GM13976 (cell line): ENCODE measurements at places on chromosomes 5 and 9.

DNA sequence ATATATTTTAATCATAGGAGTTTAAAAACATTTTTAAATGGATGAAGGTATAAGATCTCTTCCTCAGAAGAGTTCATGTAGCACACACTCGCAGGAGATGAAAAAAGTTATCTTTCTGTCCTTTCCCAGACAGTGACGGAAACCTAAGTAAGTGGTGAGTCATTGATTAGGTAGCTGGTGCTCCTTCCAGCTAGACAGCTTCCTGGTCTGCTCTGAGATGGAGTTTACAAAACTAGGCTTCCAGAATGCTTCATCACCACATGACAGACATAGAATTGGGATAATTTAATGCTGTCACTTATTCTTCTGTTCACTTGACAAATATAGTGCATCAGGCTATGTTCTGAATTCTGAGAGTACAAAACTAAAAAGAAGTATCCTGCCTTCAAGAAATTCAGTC is 2393.0 kb upstream of the C9orf72 start:
- DNase-seq = no peak

DNA sequence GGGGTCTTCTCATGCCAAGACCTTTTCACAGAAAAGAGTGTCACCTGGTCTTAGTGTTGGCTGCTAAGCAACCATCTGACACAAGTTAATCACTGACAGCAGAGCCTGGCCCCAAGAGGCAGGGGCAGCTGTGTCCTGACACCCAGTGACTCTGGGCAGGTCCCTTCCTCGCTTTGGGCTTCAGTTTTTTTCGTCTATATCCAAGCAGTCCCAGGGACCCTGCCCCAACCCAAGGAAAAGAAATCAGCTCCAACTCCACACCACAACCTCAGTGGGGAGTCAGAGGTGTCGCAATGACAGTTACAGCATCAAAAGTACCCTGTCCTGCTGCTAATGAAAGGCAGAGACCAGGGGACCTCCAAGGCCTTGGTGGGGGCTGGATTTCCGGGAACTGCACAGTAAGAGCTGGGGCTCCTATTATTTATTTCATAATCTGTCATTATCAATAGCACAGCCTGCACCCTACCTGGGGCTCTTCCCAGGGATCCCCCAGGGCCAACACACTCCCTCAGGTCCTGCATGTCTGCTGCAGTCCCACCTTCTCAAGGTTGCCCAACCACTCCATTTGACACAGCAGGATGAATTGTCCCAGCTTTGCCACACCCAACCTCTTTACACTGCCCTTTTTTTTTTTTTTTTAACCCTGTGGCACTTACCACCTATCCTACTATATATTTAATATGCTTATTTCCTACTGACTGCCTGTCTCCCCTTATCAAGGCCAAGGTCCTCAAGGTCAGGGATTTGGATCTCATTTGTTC is 9.4 kb downstream of the ANKS6 start:
- no peak for DNase-seq

DNA sequence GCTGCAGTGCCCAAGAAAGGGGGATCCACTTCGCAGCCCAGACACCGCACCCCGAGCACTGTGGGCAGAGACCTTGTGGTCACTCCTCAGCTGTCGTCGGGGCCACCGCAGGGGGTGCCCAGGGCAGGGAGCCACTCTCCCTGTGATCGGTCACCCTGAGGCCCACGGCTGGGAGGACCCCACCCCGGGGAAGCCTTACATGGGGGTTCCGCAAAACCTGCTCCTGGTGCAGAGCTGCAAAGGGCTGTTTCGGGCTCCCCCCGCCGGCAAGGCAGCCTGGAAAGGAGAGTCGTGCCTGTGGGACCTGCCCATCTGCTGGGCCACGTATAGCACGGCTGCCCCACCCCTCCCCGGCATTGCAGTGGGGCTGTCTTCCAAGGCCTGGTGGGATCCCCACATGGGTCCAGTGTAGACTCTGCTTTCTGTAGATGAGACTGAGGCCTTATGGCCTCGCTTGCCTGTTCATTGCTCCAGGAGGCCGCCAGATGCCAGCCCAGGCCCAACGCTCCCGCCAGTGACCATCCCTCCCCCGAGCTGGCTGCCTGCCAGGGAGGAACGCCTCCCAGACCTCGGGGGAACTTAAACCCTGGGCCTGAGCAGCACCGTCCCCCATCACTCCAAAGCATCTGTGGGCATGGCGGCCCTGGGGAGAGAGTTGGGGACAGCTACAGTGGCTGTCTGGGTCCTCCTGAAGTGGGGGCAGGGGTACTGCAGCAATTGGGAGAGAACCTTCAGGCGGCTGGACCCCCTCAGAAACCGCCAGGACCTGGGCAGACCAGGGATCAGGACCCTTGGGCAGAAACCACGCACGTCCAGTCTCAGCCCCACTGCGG is 1.6 kb upstream of the DNLZ start:
- DNase-seq = no peak

DNA sequence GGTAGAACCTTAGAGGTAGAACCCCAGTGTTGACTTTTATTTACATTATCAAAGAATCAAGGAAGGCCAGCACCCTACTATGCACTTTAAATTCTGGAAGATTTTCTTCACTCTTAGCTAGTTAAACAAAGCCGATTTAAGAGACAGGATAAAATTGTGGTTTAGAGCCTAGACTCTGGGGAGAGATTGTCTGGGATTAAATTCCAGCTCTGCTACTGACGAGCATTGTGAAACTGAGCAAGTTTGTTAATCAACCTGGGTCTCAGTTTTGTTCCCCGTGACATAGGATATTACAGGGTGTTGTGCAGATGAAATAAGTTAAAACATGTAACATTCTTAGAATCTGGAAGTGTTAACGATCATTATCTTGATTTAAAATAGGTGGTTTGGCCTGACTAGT is 83.5 kb downstream of the FEM1C start:
- DNase-seq = no peak

DNA sequence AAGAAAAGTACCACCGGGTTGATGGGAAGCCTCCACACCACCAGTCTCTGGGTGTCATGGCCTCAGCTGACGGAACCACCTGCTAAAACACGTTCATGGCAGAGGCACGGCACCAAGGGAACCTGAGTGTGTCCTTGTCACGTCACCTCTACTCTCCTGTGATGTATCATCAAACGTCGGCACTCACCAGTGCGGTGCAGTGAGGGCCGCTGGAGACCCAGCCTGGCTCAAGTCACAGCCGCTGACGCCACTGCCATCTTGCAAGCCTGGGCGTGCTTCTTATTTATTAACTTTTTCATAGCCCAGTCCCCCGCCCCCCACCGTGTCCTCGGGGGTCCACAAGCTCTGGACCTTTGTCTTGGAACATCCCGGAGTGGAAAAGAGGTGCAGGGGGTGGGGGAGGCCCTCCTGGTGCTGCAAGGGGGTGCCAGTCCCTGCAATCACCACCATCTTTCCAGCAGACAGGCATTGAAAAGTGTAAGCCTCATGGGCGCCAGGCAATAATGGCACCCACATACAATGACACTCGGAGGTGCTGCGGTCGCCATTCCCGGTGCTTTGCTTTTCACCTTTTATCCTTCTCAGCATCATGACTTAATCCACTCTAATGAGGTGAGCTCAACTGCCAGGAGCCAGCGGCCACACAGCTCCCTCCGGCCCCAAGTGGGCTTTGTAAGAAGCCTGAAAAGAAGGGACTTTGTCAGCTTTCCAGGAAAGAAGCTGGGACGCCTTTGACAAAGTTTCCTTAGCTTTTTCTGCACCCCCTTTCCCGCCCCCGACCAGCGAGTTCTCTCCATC is 202.3 kb upstream of the IRX1 start:
- no peak for DNase-seq

- no peak for DNase-seq
Observed at GRCh38 chr5:52727020-52727419, 60.7 kb upstream of the ITGA1 start.

- DNase-seq = no peak
Observed at GRCh38 chr5:168447808-168448207, 38.5 kb upstream of the RARS1 start.

- DNase-seq = no peak
Observed at GRCh38 chr5:172428224-172429166, 25.8 kb downstream of the SH3PXD2B start.

DNA sequence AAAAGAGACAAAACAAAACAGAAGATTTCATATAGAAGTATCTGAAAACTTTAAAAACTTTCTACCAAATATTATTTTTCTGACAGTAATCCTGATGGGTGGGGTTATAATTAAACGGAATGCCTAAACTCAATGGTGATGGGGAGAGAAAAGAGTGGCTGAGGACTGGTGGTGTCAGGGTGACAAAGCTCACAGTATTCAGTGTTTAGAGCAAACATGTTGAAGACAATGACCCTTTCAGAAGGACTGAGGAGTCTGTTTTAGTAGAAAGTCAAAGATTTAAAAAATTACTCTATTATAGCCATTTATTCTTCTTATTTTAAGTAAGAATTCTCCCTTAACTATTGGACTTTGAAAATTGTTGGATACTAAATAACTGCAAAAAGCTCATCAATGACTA is 1144.0 kb downstream of the TAF11L14 start:
- no peak for DNase-seq
